CD4-positive, alpha-beta T cell treated with Interleukin-15 for 1 hour (primary cell): ENCODE measurements at places on chromosomes 6 and 20.
A peak's percentile ranks its signal among the peaks of the same experiment; 100 is the strongest.

DNA sequence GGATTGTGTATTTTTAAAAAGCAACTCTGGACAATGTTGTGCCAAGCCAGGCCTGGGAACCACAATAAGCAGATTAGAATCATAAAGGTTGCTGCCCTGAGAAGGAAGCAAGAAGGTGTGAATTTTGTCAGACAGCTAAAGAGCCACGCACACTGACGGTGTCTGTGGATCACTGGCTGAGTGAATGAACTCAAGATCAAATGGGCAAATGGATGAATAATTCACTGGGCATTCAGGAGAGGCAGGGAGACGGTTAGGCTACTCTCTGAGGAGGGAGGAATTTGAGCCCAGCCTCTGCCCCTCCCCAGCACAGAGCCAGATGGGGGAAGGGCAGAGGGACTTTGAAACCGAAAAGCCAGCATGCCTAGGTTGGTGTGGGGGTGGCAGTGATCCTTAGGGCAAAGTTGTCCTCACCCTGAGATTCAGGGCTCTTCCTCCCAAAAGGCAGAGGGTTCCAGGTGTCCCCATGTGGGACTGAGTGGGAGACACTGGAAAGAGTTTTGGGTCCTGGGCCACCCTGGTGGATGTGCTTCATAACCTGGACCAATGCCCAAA, 19.5 kb upstream of the SLC22A7 start:
- no peak for DNase-seq

DNA sequence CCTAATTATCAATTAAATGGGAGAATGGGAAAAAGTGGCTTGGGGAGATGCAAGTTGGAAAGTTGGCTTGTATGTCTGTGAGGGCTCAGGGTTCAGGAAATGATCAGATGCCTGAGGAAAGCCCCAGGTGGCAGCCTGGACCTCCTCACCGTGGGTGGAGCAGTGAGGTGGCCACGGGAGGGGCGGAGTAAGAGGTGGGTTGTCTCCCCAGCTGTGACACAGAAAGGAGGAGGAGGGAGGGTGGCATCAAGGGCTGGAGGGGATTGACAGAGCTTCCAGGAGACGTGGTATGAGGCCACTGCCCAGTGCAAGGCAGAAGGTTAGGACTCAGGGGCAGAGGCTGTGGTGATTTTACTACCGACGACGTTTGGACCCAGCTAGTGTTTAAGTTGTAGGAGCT, 672.2 kb downstream of the PRKN start:
- no peak for DNase-seq

DNA sequence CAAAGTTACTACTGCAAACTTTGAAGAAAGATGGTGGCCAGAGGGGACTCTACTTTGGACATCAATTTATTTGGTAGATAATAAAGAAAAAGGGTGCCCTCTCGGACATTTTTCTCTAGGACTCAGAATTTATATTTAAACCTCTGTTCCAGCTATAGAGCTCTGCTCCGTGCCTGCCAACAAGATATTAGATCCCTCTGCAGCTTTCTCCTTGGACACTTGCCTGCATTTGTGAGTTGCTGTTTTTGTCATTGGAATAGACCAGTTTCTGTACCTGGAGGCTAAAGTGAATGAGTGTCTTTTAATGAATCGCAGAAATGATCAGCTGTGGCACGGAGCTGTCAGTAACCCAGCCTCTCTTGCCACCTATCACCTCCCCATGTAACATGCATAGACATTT, 253.5 kb downstream of the NRN1 start:
- DNase-seq: no peak

GRCh38 chr6:157284738-157285421, 38.4 kb downstream of the TMEM242 start:
- DNase-seq: no peak

DNA sequence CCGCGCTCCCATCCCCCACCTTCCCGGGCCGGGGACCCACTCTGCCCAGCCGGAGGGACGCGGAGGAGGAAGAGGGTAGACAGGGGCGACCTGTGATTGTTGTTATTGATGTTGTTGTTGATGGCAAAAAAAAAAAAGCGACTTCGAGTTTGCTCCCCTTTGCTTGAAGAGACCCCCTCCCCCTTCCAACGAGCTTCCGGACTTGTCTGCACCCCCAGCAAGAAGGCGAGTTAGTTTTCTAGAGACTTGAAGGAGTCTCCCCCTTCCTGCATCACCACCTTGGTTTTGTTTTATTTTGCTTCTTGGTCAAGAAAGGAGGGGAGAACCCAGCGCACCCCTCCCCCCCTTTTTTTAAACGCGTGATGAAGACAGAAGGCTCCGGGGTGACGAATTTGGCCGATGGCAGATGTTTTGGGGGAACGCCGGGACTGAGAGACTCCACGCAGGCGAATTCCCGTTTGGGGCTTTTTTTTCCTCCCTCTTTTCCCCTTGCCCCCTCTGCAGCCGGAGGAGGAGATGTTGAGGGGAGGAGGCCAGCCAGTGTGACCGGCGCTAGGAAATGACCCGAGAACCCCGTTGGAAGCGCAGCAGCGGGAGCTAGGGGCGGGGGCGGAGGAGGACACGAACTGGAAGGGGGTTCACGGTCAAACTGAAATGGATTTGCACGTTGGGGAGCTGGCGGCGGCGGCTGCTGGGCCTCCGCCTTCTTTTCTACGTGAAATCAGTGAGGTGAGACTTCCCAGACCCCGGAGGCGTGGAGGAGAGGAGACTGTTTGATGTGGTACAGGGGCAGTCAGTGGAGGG, 2.8 kb downstream of the SOX4 start:
- DNase-seq: peak; percentile 55
